ENCODE measurements at places on chromosomes 6 and 20. TPM values are rescaled to one million over a fixed set of nuclear protein-coding genes. Genes with fewer than 3 reads are reported as not detected.

Gene AVP
- total RNA-seq = not detected

Gene CTAGE9
- not detected for total RNA-seq

Gene C20orf202
- total RNA-seq = 0.58 TPM

Gene XKR7
- total RNA-seq = not detected

Gene ELOVL4
- total RNA-seq = 7.7 TPM

Gene GMNN
- total RNA-seq = 9.2 TPM

Gene C20orf96
- total RNA-seq = 0.93 TPM

Gene NOTCH4
- 0.70 TPM for total RNA-seq

Gene CALHM4
- total RNA-seq = not detected

Gene EDN3
- under 0.01 TPM for total RNA-seq

Gene SLC22A16
- not detected for total RNA-seq

Gene GRM1
- total RNA-seq = not detected

Gene SHLD1
- 1.4 TPM for total RNA-seq

Gene FHL5
- 0.17 TPM for total RNA-seq

Gene TINAG
- not detected for total RNA-seq

Gene RCAN2
- not detected for total RNA-seq

Gene MUCL3
- total RNA-seq = not detected

Gene NKAIN4
- total RNA-seq = 0.17 TPM

Gene MCCD1
- total RNA-seq = not detected

Gene TCP11
- not detected for total RNA-seq

Gene RXRB
- 20.3 TPM for total RNA-seq
